Uterus (tissue), 4 donors: ENCODE measurements at places on chromosomes 7 and 10. TPM values are rescaled to one million over a fixed set of nuclear protein-coding genes. Genes with fewer than 3 reads are reported as not detected.
A peak's percentile ranks its signal among the peaks of the same experiment; 100 is the strongest.

- DNase-seq = peak; percentile 40
Measured at GRCh38 chr7:42739638-42740037, 172.2 kb downstream of the C7orf25 start.

DNA sequence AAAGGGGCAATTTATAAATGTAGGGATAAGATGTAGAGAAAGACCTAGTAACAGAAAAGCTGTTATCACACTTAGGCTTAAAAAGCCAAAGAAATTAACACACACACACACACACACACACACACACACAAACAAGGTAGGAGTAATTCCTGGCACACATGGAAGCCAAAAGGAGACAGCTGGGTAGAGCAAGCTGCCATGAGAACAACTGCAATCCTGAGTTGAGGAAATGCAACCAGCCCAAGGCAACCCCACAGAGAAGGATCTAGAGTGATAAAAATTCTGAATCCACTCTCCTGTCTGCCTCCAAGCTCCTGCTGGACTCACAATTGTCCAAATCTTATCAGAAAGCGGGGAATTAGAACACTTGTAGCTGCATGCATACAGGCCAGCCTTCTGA, 229.1 kb upstream of the DGKB start:
- no peak for DNase-seq

The CYP2C8 gene
- 1.0 TPM for total RNA-seq

- DNase-seq = no peak
Measured at GRCh38 chr10:283916-284356, 148.7 kb downstream of the ZMYND11 start.

- DNase-seq = peak; percentile 84
Measured at GRCh38 chr10:117457932-117458331, 82.7 kb upstream of the PDZD8 start.

GRCh38 chr10:121838149-121838548, 89.7 kb downstream of the ATE1 start:
- DNase-seq = no peak

- no peak for DNase-seq
Measured at GRCh38 chr7:138865843-138866242, 67.8 kb upstream of the ATP6V0A4 start.

- DNase-seq = no peak
Measured at GRCh38 chr10:47253030-47253637, 46.9 kb upstream of the GDF10 start.

- DNase-seq = peak; percentile 54
Measured at GRCh38 chr7:27389496-27389895, 146.9 kb downstream of the EVX1 start.

DNA sequence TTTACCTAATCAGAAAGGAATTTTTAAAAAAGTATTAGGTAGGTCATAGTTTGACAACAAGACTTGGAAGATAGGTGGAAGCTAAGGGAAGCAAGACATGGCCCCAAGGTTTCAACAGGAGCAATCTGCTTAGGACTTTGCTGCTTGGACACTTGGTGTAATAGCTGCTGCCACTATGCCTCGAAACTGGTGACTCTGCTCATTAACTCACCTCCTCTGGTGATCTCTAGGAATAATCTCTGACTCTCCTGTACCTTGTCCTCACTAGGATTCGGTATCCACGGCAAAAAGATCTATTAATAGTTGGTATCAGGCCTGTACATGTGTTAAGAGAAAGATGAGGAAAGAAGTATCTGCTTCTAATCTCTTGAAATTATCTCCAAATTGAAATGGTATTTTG, 53.1 kb downstream of the PTEN start:
- no peak for DNase-seq

The SPDYE2 gene
- not detected for total RNA-seq

DNA sequence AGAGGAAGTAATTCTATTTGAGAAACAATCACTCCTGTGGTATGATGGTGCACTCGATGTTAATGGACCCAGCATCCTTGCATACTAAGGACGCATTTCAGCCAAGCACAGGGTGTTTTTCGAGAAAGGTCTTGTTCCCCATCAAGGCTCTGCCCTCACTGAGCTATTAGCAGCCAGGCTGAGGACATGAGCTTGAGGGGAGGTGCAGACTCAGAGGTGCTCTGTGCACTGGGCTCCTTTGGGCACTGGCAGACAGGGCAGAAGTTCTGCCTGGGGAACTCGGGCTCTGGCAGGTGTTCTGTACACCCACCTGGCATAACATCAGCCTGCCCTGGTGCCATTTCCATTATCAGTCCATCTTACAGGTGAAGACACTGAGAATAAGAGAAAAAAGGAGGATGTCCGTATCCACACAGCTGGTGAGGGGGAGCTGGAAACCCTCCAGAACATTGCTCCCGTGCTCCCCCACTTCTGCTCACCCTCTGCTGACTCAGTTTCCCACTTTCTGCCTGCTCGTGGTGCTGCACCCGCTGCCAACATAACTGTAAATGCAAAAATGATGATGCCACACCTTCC, 92.7 kb upstream of the RET start:
- peak; percentile 6 for DNase-seq

DNA sequence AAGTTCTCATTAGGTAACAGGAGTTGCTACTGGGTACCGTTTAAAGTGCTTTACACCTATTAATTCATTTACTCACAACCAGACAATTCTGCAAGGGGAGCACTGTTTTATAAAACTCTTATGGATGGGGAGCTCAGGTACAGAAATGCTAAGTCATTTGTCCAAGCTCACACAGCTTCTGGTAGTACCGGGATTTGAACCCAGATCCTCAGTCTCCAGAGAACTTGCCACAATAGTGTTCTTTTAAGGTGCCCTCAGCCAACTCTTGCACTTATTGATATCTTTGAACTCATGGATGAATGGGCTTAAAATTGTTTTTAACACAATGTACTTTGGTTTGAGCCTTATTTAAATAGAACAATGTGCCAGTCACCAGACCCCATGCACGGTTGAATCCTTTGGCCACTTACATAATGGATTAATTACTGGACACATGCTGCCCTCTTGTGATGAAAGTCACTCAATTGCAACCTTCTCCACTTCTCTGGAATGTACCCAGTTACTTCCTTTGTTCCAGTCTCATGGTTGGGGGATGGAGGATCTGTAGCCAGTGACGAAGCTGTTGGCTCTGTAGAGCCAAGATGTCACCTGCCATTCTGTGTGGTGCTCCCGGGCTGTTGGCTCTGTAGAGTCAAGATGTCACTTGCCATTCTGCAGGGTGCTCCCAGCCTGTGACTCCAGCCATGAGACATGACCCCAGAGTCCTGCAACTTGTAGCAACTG, 65.6 kb downstream of the NOD1 start:
- DNase-seq = no peak

DNA sequence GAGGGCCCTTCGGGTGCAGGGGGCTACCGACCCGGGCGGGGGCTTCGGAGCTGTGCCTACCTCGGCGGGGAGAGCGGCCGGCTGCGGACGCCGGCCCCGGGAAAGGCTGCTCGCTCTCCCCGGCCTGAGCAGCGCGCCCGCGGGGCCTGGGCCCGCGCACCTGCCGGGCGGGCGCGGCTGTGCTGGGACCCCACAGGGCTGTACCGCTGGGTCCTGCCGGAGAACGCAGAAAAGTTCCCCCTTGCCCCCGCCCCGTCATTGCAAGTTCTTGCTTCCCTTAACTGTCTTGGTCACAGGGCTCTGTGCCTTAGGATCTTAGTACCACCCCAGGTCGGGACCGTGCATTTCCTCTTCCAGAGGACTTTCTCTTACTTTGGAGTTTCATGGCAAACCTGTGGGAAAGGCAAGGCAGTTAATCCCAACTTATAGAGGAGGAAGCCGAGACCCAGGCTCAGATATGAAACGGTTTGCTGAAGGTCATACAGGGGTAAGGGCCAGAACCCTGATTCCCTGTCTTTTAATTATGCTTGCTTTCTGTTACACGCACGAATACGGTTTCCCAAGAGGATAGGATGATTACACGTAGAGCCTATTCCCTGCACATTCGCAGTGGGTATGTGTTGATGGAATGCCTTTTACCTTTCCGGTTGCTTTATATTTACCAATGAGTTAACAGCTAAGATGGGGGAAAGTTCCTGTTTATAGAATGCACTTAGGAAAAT, 652 bp downstream of the PCGF5 start:
- DNase-seq = no peak

The RBP4 gene
- not detected for total RNA-seq

GRCh38 chr10:48842231-48842630, 97.4 kb downstream of the LRRC18 start:
- DNase-seq = no peak

DNA sequence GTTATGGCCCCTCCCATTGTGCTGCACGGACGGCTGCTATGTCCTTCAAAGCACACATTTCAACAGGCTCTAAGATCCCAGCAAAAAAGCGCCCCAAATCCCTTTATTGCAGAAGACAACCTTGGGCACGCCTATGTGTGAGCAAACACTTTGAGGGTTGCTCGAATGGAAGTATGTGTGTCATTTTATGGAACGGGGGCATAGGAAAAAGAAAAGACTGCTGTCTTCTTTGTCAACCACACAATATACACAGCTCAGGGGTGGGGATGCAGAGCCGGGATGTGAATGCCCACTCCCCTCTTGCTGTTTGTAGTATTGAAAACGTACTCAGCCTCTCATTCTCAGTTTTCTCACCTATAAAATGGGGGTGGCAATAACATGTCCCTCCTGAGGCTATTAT, 32.0 kb downstream of the C10orf53 start:
- no peak for DNase-seq

GRCh38 chr10:90911133-90912051, 9.5 kb downstream of the ANKRD1 start:
- DNase-seq = peak; percentile 24

- DNase-seq = no peak
Measured at GRCh38 chr10:31822150-31822549, 106.5 kb downstream of the ARHGAP12 start.
